Activated gamma-delta T cell treated with anti-CD3 and anti-CD28 coated beads, Interleukin-2, amount 50 U/mL, for 16 hours (primary cell): ENCODE measurements at places on chromosomes 4 and X.
A peak's percentile ranks its signal among the peaks of the same experiment; 100 is the strongest.

DNA sequence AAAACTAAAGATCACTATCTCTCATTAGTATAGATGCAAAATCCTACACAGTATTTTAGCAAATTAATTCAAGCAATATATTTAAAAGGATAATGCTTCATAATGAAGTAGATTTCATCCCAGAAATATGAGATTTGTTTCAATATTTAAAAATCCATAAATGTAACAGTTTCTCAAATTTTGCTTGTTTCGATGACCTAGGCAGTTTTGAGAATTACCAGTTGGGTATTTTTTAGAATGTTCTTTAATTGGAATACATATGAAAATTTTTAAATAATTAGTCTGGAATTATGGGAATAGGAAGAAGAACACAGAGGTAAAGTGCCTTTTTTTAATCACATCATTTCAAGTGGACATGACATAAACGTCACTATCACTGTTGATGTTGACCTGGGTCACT is 192.3 kb downstream of the FBXO8 start:
- DNase-seq = no peak

GRCh38 chr4:22515888-22516541 is at the start of gene ADGRA3:
Gene ADGRA3, minus strand, starts transcription at chr4:22516066. Its CDS starts 282 bp downstream, at chr4:22515784.
- DNase-seq = no peak

DNA sequence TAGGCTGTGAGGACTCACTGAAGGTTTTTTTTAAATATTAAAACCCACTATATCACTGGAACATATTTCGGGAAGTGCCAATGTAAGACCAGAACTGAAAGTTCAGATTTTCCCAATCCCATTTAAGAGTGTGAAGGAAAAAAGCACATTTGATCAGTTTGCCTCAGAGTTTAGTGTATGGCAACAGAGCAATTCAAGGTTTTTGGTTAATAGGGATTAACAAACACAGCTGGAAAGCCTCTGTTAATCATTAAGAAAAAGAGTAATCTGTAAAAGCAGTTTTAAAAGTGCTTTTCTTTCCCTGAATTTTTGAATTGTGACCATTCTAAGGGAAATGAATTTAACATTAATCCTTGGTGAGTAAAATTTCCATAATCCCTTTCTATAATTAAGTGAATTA is 60.4 kb downstream of the NPY5R start:
- DNase-seq = no peak

- no peak for DNase-seq
These were observed 76.6 kb downstream of the FBXW7 start for GRCh38 chr4:152459326-152459725.

GRCh38 chrX:39630344-39630743 is 467.4 kb downstream of the BCOR start:
- no peak for DNase-seq

GRCh38 chr4:57378766-57379165 is 268.6 kb upstream of the IGFBP7 start:
- DNase-seq = no peak

DNA sequence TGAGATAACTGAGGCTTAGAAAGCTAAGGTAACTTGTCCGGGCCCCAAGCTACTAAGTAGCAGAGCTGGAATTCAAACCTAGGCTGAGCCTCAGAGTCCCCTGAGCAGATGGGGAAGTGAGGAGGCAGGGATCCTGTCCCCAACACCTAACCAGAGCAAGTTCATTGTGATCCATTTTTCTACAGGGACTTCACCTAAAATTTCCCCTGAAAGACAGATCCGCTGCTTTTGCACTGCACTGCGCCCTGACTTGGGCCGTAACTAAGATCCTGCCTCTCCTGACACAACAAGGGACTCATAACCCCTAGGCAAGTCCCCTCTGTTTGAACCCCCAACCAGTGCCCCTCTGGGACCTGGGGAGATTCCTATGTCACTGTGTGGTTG is 25.6 kb upstream of the MTM1 start:
- no peak for DNase-seq

- no peak for DNase-seq
These were observed 160.2 kb downstream of the NHS start for GRCh38 chrX:17535229-17535628.

DNA sequence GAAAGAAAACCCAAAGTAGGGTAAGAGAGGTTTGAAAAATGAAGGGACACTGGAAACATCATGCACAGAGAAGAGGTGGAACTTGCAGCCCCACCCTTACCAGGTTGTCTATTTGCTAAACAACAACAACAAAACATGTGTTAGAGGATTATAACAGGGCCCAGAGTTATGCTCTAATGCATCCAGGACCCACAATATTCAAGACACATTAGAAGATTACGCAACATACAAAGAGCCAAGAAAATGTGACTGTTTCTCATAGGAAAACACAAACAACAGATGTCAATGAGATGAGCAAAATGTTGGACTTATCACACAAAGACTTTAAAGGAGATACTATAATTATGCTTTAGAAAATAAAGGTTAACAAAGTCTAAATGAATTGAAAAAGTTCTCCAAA is 128.5 kb downstream of the LRBA start:
- DNase-seq = no peak

GRCh38 chr4:32251126-32251525 is 1531.0 kb downstream of the PCDH7 start:
- DNase-seq = no peak

DNA sequence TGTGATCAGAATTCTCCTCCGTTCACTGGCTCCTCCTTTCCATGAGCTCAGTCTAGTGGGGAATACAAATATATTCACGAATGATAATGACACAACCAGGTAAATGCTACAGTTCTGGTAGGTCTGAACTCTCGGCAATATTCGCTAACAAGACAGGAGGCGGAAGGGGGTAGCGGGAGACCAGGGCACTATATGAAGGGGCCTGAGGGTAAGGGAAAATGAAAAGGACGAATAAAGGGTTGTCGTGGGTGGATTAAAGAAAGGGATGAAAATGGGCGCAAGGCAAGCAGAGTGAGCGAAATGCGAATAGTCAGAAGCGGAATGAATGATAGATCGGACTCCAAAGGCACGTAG is 743 bp downstream of the NKAP start:
- no peak for DNase-seq

GRCh38 chr4:83043801-83044407 is 8.9 kb downstream of the COPS4 start:
- no peak for DNase-seq

GRCh38 chr4:90889171-90889570 is 762.0 kb downstream of the CCSER1 start:
- no peak for DNase-seq

DNA sequence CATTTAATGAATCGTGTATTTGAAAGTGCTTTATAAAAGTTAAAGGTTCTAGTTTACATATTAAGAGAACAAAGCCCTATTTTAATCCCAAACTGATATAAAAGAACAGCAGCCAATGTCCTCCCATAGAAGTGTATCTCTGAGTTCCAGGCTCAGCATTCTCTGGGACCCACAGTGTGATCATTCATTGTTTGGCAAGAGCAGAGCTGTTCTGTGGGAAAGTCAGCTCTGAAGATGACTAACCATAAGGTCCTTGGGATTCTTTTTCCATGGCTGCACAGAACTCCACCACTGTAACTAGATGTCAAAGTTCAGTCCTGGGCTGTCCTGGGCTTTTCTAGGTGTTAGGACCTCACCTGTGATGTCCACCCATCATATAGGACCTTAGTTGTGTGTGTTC is 157.0 kb upstream of the TLL1 start:
- no peak for DNase-seq

DNA sequence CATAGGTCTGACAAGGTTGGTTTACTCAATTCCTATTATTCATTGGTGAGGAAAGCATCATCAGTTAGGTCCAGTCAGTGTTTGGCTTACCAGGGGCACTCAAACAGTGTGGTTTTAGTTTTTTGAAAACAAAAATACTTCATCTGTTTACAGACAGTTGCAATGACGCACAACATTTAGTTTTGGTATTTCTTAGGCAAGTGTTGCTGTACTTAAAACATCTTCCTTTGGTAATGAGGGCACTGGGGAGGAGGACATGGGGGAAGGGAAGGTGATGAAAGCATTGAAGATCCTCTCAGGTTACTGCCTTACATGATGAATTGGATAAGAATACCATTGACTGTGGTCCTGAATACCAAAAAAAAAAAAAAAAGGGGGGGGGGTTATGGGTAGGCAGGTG is 93.7 kb upstream of the MAOA start:
- no peak for DNase-seq

DNA sequence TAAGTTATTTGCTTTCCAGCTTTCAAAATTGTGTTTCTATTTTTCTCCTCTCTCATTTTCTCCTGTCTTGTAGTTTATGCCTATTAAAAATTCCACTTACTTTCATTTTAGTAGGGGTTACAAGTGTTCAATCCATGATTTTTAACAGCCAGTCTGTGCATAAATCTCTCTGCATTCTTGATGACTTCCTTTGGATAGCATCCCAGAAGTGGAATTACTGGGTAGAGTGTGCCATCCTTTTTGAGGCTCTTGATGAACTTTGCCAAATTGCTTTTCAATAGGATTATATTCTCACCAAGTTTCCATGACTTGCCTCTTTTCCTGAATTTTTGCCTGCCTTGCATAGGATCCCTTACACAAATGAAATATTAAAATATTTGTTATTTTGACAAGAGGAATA is 58.5 kb downstream of the DIPK2B start:
- DNase-seq = no peak

DNA sequence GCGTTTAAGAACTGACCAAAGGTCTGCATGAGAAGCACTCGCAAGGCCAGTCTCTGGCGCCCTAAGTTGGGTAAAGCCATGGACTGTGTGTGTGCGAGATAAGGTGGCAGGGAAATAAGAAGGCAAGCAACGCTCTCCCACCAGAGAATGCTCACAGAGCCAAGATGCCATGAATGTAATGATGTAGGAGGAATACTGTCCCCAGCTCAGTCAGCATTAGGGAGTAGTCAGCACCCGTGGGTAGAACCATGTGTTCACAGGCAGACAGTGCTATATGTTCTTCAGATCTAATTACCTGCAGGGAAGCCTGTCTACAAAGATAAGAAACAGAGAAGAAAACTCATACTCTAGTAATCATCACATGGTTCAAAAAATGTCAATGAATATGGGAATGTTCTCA is 68.8 kb downstream of the SEC24D start:
- DNase-seq = no peak

GRCh38 chrX:30920271-30920670 is 31.2 kb upstream of the TAB3 start:
- no peak for DNase-seq

- DNase-seq = peak; percentile 25
These were observed 53.0 kb downstream of the DCUN1D4 start for GRCh38 chr4:51895816-51896408.

DNA sequence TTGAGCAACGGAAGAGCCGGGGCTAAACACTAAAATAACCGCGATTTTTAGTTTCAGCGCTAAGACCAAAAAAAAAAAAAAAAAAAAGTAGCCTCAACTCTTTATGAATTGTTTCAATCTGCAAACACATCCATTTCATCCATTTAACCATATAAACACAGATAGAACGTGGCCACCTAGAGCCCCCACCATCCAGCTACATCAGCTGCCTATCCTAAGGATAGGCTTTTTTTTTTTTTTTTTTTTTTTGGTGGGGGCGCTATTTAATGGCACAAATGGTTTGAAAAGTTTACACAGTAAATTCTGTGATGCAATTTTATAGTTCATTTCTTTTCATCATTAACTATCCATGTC is 492 bp upstream of the HDAC8 start:
- no peak for DNase-seq

DNA sequence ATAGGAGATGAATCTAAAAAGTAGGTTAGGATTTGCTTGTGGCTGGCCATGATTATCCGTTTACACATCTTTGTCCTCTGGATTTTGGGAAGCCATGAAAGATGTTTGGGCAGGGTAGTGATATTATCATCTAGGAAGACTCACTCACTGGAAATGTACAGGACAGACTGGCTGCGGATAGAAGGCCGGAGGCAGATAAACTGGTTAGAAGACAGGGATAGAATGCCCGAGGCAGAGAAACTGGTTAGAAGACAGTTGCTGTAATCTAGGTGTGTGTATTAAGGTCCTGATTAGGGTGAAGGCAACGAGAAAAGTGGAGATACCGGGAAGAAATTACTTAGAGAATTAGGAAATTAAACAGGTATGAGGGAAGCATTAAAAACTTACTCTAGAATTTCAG is 68.8 kb downstream of the SPRY1 start:
- DNase-seq = no peak

DNA sequence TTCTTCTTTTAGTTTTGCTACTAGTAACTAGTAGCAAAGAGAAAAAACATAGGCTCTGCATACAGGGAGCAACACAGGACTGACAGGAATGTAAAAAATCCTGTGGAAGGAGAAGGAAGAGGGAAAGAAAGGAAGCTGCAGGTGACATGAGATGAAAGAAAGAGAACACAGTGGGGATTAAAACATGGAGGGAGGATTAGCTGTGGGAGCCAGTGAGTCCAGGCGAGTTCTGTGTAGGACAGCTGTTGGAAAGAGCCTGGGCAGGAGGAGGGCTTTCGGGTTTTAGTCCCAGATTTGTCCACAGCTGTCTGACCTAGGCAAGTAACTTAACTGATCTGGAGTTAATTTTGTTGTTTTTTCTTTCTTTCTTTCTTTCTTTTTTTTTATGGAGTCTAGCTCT is 21.6 kb downstream of the CCNG2 start:
- DNase-seq = no peak

DNA sequence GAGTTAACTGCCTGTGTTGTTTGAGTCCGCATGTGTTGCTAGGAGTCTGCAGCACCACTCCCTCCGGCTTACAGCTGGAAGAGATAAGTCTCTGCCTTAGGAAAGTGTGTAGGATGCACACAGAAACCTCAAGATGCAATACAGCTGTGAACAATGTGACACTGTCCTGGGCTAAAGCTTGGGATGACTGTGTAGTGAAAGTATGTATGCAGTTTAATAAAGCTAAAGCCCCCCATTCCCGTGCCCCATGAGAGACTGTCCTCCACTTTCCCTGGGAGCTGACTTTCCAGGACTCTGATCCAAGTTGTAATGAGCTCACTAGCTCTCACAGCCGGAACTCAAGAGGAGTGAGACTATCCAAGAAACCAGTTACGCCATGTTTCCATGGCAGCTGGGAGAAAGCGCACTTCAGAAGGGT is 156.6 kb upstream of the FTHL17 start:
- no peak for DNase-seq

- no peak for DNase-seq
These were observed 12.1 kb downstream of the PPA2 start for GRCh38 chr4:105461621-105462382.

DNA sequence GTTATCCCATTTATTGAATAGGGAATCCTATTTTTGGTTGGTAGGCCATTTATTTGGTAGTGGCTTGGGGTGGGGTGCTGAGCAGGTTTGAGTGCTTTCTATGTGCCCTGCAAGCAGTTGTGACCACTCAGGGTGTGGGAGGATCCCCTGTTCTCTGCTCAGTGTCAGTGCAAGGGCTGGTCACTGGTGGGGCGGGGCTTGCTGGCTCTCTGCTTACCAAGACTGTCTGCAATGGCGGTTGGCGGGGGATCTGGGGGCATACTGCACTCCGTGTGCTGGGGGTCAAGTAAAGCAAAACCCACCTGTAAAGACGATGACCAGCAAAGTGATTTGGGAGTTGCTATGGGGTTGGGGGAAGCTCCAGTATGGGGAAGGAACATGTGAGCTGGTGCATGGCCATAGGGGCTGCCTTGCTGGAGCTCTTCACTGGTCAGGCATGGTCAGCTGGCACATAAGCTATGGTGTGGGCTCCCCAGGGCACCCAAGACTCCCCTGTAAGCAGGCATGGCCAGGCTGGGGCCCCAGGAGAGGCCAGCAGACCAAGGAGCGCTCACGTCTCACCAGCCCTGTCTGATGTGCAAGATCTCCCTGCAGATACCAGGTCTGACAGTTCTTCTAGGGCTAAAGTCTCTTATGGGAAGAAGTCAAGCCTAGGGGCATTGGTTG is 83.0 kb upstream of the GRXCR1 start:
- no peak for DNase-seq
